ENCODE measurements at places on chromosomes 5 and 9.

GRCh38 chr9:110619831-110620230 is 40.3 kb upstream of the SVEP1 start:
- no peak for DNase-seq

- DNase-seq, result no peak
Measured at GRCh38 chr9:91067306-91067860, 265.8 kb downstream of the SYK start.

- no peak for DNase-seq
Measured at GRCh38 chr9:35852267-35852815, 17.9 kb downstream of the OR13J1 start.

- no peak for DNase-seq
Measured at GRCh38 chr9:17068671-17069070, 66.2 kb upstream of the CNTLN start.

GRCh38 chr9:19050637-19051591 is 1.7 kb downstream of the RRAGA start:
- no peak for DNase-seq

DNA sequence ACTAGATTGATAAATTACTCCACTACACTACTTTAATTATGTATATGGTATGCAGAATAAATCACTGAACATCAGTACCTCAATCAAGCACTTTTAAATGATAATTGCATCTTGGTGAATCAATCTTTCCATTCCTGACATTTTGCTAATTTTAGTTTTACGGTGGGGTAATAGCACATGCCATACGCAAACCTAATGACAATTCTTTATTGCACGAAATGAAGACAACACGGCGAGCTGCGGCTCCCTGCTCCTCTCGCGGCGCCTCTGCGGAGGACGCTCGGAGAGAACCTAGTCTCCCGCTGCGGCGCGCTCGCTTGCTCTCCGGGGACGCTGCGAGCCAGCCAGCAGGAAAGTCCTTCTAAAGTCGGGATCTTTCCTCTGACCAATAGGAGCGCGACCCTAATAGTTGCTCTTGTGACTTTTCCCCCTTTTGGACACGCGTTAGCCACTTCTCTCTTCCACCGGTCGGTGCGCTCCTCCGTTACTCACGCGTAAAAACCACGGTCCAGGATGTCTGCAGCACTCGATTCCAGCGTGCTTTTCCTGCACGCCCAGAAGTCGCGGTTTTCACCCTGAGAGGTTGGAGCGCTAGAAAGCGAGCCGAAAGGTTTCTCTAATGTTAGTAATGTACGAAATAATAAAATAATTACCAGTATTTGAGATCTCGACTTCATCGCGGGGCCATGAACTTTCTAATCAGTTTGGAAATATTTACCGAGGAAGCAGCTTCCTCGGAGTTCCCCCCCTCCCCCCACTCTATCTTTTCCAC is 1.0 kb upstream of the MEF2C start:
- no peak for DNase-seq
